ENCODE measurements at places on chromosomes 4 and X.

GRCh38 chr4:177555007-177555574 lies 112.9 kb upstream of the AGA start:
- DNase-seq: no peak

DNA sequence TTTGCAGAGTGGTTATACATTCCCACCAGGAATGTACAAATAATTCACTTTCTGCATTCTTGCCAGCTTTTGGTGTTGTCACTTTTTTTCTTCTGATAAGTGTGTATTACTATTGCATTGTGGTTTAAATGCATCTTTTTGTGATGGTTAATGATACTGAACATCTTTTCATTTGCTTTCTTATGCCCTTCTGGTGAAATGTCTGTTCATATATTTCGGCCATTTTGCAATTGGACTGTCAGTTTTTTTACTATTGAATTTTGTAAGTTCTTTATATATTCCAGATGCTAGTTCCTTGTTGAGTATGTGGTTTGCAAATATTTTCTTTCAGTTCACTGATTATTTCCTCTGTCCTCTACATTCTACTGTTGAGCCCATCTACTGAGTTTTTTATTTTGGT lies 19.4 kb upstream of the BMP2K start:
- DNase-seq: no peak

GRCh38 chr4:146261041-146261440 lies 46.7 kb downstream of the REELD1 start:
- DNase-seq: no peak

DNA sequence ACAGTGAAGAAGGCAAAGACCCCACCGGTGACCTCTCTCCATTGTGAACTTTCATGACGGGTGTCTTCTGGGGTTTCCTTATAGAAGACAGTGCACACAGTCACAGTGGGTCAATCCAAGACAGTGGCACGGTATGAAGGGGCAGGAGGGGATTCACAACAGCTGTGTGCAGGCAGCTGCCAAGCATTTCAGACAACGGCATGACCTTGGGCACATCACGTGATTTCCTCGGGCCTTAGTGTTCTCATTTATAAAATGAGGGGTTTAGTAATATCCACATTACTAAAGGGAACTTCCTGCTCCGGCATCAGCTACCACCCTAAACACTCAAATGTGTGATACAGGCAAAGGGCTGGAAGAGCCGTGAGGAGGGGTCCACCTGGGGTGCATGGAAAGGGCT lies 42.9 kb downstream of the RBM47 start:
- no peak for DNase-seq

- no peak for DNase-seq
Measured at GRCh38 chr4:39750216-39750615, 52.3 kb downstream of the UBE2K start.

DNA sequence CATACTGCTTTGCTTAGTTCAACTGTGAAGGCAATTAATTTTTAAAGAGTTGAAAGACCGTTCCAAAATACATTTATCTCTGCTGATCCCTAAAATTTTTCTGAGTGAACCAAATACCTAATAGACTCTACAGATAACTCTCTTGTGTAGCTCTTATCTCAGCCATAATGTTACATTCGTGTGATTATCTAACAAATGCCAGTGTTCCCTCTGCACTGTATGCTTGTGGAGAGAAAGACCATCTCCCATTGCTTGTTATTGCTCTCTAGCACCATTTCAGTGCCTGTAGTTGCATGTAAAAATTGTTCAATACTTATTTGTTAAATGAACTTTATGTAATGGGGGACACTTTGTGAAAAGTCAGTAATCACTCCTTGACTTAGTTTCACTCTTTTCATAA lies 81.3 kb upstream of the ATOH1 start:
- DNase-seq: no peak

- DNase-seq: no peak
Measured at GRCh38 chr4:186449954-186450353, 105.4 kb downstream of the MTNR1A start.

- DNase-seq: no peak
Measured at GRCh38 chrX:50188859-50189600, 11.8 kb downstream of the AKAP4 start.

DNA sequence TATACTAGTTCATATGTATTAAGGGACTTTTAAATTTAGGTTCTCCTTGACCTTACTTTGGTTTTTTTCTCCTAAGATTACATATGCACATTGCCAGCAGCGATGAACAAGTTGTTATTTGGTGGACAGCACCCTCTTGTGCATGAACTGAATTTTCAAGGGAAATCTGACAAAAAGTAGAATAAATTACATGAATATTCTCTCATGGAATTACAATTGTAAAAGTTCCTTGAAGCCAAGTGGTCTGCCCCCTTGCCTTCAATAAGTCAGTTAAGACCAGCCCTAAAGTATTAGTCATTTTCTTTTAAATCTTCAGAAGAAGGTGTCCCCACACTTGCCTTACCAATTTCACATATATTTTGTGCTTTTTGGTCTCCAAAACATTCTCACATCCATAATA lies 30.7 kb upstream of the SMARCA5 start:
- no peak for DNase-seq

GRCh38 chr4:20101831-20102230 lies 149.9 kb upstream of the SLIT2 start:
- no peak for DNase-seq

DNA sequence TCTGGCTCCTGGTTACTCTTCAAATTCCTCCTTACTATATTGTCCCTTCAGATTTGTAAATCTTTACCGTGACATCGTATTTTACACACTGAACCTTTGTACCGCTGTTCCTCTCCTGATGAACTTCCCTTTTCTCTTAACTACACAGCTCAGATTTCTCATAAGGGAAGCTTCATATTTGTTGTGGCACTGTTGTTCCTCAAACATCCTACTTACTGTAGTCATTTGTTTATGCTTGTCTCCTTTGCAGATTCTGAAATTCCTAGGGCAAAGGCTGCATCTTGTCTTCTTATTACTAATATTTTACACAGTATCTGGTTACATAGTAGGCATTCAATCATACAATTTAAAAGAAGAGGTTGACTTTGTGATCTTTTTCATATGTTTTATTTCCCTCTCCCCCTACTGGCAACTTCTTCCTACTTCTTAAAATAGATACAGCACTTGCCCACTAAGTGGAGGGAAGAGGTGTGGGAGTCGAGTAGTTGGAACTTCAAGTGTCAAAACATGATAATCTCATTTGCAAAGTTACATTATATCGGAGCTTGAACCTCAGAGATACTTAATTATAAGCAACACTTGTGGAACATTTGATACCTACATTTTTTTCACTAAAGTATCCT lies 50.0 kb downstream of the TET2 start:
- DNase-seq: no peak

- DNase-seq: no peak
Measured at GRCh38 chr4:180081072-180081471, 2162.1 kb upstream of the TENM3 start.

- no peak for DNase-seq
Measured at GRCh38 chrX:15438332-15438731, 54.1 kb upstream of the VEGFD start.

- no peak for DNase-seq
Measured at GRCh38 chr4:7254736-7255487, 62.6 kb downstream of the SORCS2 start.

DNA sequence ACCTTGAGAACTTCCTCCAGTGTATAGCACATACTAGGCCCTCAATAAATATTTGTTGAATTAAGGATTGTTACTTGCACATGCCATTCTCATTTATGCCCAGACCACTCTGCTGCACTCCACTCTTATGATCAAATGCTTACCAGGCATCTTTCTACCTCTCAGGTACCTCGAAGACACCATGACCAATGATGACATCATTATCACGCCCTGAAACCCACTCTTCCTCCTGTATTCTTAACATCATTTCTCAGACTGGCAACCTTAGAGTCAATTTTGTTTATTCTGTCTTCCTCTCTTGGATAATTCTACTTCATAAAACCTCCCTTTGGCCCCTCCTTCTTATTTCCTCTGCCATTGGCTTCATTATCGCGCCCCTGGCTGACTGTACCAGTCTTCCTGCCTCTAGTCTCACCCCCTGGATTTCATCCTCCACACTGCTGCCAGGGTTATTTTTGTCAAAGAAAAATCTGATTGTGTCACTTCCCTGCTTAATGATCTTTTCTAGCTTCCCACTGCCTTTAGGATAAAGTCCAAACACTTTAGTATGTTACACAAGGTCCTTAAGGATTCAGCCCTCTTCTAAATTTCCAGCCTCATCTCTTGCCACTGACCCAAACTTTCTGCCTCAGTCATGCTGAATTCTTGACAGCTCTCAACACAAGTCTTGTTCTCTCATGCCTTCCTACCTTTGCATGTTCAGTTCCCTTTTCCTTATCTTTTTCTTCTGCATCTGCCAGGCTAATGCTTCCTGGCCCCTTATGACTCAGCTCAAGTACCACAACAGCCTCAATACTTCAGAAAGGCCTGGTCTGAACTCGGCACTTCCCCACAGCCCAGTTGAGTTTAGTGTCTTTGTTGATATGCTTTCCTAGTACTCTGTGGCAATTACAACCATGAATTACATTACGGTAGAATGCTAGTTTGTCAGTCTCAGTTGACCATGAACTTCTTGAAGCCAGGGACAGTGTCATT lies 45.8 kb downstream of the HDAC8 start:
- DNase-seq: no peak

DNA sequence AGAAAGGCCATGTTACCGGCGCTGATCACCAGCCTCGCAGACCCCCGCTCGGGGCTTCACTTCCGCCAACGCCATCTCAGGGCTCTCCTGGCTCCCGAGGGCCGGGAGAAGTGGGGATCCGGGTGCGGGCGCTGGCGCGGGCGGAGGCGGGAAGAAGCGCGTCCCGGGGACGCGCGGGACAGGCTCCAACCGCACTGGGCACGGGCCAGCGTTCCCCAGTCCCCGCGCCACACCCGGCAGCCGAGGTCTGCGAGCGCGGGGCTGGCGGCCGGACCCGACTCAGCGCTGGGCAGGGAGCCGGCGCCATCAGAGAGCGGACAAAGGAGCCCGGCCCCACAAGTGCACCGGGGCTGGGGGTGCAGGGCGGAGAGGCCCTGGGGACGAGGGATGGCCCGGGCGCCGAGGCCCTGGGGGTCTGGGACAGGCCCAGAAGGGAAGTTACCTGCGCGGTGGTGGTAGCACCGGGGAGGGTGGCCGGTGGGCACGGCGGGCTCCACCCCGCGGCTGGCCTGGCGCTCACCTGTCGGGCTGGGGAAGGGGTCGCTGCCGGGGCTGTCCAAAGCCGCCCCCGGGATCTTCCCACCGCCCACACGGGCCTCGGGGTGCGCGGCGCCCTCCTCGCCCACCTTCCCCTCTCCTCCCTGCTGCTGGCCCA lies 449 bp downstream of the CTPS2 start:
- DNase-seq: no peak

GRCh38 chr4:114601304-114602052 lies 2.9 kb downstream of the UGT8 start:
- no peak for DNase-seq

GRCh38 chr4:181161669-181162068 lies 1081.5 kb upstream of the TENM3 start:
- DNase-seq: no peak
